Daoy (cell line): ENCODE measurements at places on chromosomes 1 and 21. TPM values are rescaled to one million over a fixed set of nuclear protein-coding genes. Genes with fewer than 3 reads are reported as not detected.
A peak's percentile ranks its signal among the peaks of the same experiment; 100 is the strongest.

Gene OR2C3
- 0.11 TPM in 1 of 2 replicates, not detected in the other for total RNA-seq

Gene IFNLR1
- total RNA-seq, result 1.2 and 1.3 TPM in 2 replicates

Gene BARHL2
- total RNA-seq, result not detected in 2 replicates

Gene EPS15
- total RNA-seq, result 33.4 and 43.0 TPM in 2 replicates

Gene RASAL2
- total RNA-seq, result 6.2 and 12.2 TPM in 2 replicates

Gene MATN1
- 0.06 TPM in 1 of 2 replicates, not detected in the other for total RNA-seq

Gene DISP3
- total RNA-seq, result 0.11 and 0.48 TPM in 2 replicates

Gene TOR1AIP2
- 79.9 and 80.6 TPM in 2 replicates for total RNA-seq

Gene IFNAR2
- total RNA-seq, result 4.7 and 8.0 TPM in 2 replicates

Gene CELA3A
- not detected in 2 replicates for total RNA-seq

Gene ALPL
- total RNA-seq, result 1.4 and 2.7 TPM in 2 replicates

Gene AMY1C
- total RNA-seq, result not detected in 2 replicates

Gene S100A7
- not detected in 2 replicates for total RNA-seq

GRCh38 chr1:159040206-159040605 is 30.5 kb downstream of the IFI16 start:
- no peak for DNase-seq

DNA sequence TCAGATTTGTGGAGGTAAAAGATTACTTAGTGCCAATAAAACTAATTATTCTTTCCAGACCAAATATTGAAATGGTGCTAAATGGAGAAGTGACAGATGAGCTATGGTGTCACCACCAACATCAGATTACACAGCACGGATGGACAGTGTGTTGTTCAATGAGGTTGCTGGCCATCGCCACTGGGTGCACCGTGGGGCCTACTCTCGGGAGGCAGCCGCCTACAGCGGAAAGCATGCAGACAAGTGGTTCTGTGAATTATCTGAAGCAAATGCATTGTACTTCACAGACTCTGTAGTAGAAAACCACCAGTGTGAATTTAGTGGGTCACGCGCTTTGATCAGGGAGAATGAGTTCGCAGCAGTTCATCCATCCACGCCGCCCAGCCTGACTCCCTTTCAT is 42.3 kb downstream of the GNG4 start:
- DNase-seq, result no peak

DNA sequence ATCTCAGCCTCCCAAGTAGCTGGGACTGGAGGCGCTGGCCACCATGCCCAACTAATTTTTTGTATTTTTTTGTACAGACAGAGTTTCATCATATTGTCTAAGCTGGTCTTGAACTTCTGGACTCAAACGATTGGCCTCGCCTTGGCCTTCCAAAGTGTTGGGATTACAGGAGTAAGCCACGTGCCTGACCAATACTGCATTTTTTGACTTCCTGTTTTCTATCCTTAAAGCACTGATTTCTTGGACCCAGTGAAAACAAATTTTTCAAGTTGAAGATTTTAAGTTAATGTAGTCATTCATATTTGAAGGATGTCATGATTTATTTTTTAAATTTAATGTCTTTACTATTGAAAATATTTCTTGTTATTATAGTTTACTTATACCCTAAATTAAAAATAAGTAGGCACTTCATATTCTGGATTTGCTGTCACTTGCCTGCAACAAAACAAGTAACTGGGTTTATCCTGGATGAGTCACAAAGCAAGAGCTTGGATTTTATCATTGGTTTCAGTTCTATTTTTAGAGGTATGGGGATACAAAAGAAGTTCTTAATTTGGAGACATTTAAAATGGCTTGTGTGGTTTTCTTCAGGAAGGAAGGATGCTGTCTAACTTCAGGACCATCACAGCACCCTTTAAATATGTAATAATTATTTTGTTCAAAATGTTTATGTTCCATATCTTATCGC is 2.2 kb upstream of the VPS45 start:
- DNase-seq, result peak; percentile 7

- no peak for DNase-seq
Measured at GRCh38 chr1:213681788-213682340, 305.9 kb upstream of the PROX1 start.

- DNase-seq, result no peak
Measured at GRCh38 chr1:40038697-40039096, 1.8 kb upstream of the CAP1 start.

GRCh38 chr1:153687346-153688125 is 9.0 kb downstream of the NPR1 start:
- no peak for DNase-seq

DNA sequence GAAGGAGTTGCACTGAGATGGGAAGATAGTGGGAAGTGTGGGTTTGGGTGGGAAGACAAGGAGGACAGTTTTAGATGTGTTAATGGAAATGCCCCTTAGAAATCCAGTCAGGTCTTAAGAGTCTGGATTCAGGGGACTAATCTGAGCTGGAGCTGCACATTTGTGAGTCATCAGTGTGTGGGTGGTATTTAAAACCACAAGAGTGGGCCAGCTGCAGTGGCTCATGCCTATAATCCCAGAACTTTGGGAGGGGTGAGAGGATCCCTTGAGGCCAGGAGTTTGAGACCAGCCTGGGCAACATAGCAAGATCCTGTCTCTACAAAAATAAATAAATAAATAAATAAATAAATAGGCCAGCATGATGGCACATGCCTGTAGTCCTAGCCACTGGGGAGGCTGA is 40.9 kb upstream of the SLC6A9 start:
- DNase-seq, result peak; percentile 91

DNA sequence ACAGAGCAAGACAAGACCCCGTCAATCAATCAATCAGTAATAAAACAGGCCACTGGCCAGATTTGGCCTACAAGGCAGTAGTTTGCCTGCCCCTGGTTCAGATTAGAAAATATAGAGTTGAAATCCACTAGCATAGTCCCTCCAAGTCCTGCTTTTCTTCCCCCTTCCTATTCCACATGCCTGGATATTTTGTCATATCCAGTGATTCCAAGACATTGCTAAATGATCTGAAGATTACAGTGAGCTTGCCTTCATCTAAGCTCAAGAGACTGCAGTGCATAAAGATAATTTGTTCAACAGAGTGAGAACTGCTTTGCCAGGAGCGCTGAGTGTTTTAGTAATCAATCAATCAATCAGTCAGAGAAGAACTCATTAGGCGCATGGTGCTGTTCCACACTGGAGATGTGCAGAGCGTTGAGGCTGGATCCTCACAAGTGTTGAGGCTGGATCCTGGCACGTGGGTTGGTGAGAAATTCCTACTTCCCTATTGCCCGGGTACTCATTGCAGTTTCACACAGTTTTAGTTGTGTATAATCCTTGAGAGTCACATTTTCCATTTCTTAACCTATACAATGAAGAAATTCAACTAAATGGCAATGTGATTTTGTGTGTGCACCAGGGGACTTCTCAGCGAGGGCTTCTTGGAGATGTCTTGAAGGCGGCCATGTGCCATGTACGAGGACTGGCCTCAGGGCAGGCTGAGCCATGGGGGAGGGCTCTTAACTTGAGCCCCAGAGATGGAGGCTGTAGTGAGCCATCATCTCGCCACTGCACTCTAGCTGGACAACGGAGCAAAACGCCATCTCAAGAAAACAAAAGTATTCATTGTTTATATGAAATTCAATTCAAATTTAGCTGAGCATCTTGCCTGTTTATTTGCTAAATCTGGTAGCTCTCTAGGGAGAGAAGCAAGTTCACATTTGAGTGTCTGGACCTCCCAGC is 76.3 kb downstream of the TOMM20 start:
- DNase-seq, result no peak

DNA sequence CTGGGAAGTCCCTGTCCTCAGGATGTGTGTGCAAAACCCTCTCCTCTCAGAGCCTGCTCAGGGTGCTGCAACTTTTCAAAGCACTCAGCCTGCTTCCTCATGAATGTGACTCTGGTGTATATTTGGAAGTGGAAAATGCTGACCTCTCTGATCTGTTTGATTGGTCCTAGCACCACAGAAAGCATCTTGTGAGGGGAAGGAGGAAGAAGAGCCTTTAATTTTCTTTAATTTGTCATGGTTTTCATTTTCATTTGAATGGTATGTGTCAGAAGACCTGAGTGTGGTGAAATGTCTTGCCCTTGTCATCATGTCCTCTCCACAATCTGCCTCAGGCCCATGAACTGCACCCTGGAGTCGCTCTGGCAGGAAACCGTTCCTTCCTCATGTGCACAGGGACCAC is 383.5 kb downstream of the NTNG1 start:
- no peak for DNase-seq

- DNase-seq, result no peak
Measured at GRCh38 chr1:228917342-228917741, 182.1 kb downstream of the RHOU start.

- DNase-seq, result no peak
Measured at GRCh38 chr1:2804628-2805351, 3.3 kb upstream of the TTC34 start.

- no peak for DNase-seq
Measured at GRCh38 chr1:159981351-159982055, 27.5 kb upstream of the SLAMF9 start.

GRCh38 chr1:78676347-78676982 is 26.8 kb downstream of the IFI44 start:
- peak; percentile 73 for DNase-seq

- DNase-seq, result no peak
Measured at GRCh38 chr1:114092186-114093062, 61.2 kb downstream of the SYT6 start.

- DNase-seq, result peak; percentile 94
Measured at GRCh38 chr1:224168859-224169380, 14.1 kb upstream of the DEGS1 start.

GRCh38 chr21:40623528-40623927 is 223.4 kb downstream of the DSCAM start:
- no peak for DNase-seq

DNA sequence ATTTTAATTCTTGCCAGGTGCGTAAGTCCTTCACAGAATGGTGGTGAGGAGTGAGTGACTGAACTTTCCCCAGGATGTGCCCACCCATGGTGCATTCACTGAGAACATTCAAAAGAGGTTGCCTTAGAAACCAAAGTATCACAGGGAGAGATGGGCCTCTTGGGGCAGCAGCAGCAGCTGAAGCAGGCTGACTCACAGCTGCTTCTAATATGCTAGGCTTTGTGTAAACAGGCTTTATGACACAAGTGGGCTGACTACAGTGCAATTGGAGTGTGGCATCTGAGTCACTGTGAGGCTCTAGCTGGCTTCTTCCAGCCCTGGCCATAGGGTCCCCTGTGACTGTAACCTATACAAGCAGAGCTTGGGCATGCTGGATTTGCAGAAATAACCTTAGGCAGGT is 12.6 kb downstream of the PIGP start:
- peak; percentile 96 for DNase-seq

DNA sequence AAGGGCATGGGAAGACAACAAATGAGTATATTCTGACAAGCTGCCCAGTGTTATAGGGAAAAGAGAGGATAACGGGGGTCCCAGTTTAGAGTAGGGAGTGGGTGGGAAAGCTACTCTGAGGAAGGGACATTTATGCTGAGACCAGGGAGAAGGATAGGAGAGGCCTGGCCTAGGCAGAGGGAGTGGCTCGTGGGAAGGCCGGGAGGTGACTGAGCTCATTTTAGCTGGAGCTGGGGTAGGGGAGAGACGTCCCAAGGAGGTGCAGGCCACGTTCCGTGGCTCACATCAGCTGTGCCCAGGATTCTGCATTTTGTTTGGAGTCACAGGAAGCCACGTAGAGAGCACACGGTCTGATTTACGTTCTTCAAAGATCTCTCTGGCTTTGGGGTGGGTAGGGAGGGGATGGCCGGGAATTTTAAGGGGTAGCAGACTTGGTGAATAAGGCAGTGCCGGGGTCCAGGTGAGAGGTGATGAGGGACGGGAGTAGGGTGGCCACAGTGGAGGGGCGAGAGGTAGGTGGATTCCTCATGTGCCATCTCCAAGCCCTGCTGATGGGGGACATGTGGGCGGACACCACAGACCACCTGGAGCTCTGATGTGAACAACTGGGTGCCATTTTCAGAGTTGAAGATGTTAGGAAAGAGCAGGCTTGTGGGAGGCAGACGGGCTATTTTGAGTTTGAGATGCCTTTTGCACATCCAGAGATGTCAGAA is 4.7 kb downstream of the TINAGL1 start:
- no peak for DNase-seq

- DNase-seq, result no peak
Measured at GRCh38 chr1:201142011-201142848, 12.0 kb downstream of the TMEM9 start.

DNA sequence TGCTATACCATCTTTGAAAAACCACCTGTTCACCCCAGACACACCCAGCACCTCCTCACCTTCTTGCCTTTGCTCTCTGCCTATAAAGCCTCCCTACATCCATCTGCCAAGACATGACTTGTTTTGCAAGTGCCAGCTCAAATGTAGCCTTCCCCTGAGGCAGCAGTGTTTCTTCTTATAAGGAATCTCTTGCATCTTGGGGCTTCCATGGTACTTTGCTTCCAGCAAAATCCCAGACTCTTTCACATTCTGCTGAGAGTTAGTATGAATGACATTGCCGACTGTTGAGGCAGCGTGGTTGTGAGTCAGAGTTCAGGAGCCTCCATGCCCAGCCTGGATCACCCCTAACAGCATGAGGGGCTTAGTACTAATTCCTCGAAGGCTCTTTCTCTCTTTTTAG is 217.4 kb upstream of the RUNX1 start:
- peak; percentile 30 for DNase-seq

- no peak for DNase-seq
Measured at GRCh38 chr1:50328552-50328951, 94.7 kb downstream of the DMRTA2 start.

DNA sequence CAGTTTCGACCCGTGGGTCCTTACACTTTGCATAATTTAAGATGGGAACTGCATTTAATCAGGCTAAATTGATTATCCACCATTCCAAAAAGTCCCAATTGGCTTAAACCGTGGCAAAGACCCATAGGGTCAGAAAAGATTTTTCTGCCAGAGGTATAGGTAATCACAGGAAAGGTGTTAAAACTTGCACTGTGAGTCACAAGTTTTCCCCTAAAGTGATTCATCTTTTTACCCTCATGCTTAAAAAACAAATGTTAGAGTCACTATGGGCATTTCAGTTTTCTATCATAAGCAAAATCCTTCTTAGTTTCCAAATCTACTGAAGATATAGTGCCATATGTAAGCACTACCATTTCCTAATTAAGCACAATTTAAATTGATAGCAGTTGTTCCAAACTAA is 1079.8 kb downstream of the ADGRL2 start:
- no peak for DNase-seq

GRCh38 chr1:180249725-180250498 is 19.8 kb downstream of the LHX4 start:
- DNase-seq, result no peak

DNA sequence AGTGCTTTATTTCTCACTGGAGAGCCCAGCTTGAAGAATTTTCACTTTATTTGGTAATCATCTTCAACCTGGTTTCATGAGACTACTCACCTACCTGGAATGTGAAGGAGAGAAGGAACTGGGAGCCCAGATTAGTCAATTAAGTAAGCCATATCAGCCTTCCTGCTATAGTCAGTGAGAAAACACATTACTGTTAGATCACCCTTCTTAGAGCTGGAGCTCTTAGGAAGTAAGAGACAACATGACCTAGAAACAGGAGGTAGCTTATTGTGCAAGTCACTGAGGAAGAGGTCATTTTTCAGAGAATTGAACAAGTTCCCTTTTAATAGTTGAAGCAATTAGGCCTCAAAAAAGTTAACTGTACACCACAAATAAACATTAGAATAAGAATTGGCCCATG is 49.2 kb upstream of the TEKT2 start:
- DNase-seq, result peak; percentile 45

- DNase-seq, result peak; percentile 86
Measured at GRCh38 chr1:209207701-209208286, 375.7 kb upstream of the CAMK1G start.

GRCh38 chr1:114229368-114229767 is 75.7 kb upstream of the SYT6 start:
- DNase-seq, result no peak

GRCh38 chr1:39194398-39195051 is 10.0 kb upstream of the MACF1 start:
- no peak for DNase-seq
